ENCODE measurements at places on chromosomes 12 and 14. TPM values are rescaled to one million over a fixed set of nuclear protein-coding genes. Genes with fewer than 3 reads are reported as not detected.

GRCh38 chr12:86621957-86622356 is 365.8 kb upstream of the MGAT4C start:
- no peak overlapping the region for H3K4me3 ChIP-seq
- H3K27ac ChIP-seq = no peak overlapping the region
- no peak for DNase-seq
- no peaks in the 10 kb centered on the region for H3K4me1 ChIP-seq

DNA sequence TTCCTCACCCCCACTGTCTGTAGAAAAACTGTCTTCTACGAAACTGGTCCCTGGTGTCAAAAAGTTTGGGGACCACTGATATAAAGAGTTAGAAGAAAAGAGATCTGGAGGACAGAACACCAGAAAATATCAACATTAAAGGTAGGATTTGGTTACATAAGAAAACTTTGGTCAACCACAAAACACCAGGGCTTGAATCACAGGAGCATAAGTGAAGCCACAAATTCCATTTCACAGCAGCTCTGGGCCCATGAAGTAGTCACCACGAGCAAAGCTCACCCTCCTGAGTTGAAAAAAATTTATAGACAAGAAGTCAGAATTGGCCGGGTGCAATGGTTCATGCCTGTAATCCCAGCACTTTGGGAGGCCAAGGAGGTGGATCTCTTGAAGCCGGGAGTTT is 19.4 kb downstream of the RALGAPA1 start:
- H3K36me3 ChIP-seq = no peaks in the 10 kb centered on the region
- no peak for DNase-seq
- no peaks in the 10 kb centered on the region for H3K27me3 ChIP-seq
- no peaks in the 10 kb centered on the region for H3K4me1 ChIP-seq
- no peak overlapping the region for H3K27ac ChIP-seq
- no peak overlapping the region for H3K4me3 ChIP-seq

- peaks cover 29% of the 10 kb centered on the region for H3K4me1 ChIP-seq
- no peaks in the 10 kb centered on the region for H3K27me3 ChIP-seq
- H3K36me3 ChIP-seq = no peaks in the 10 kb centered on the region
- no peak overlapping the region for H3K4me3 ChIP-seq
These were observed 58.1 kb downstream of the ISCA2 start for GRCh38 chr14:74551431-74552371.

GRCh38 chr14:93032421-93032936 is 83.2 kb downstream of the ITPK1 start:
- H3K27ac ChIP-seq = peak overlapping the region; percentile 86
- H3K36me3 ChIP-seq = no peaks in the 10 kb centered on the region
- no peak for DNase-seq
- no peaks in the 10 kb centered on the region for H3K27me3 ChIP-seq
- H3K4me1 ChIP-seq = peaks cover 85% of the 10 kb centered on the region
- H3K4me3 ChIP-seq = no peak overlapping the region

GRCh38 chr12:42483521-42483790 is 106.1 kb downstream of the PRICKLE1 start:
- no peaks in the 10 kb centered on the region for H3K36me3 ChIP-seq
- H3K27me3 ChIP-seq = no peaks in the 10 kb centered on the region
- H3K4me1 ChIP-seq = peaks cover 27% of the 10 kb centered on the region
- peak overlapping the region; percentile 93 for H3K27ac ChIP-seq

- H3K27me3 ChIP-seq = no peaks in the 10 kb centered on the region
- peak; percentile 94 for DNase-seq
- peaks cover 33% of the 10 kb centered on the region for H3K4me1 ChIP-seq
- peak overlapping the region; percentile 68 for H3K27ac ChIP-seq
- H3K4me3 ChIP-seq = peak overlapping the region; percentile 39
These were observed 217.4 kb downstream of the CRADD start for GRCh38 chr12:93894391-93895088.

- H3K4me3 ChIP-seq = no peak overlapping the region
- no peak overlapping the region for H3K27ac ChIP-seq
- no peaks in the 10 kb centered on the region for H3K36me3 ChIP-seq
- H3K4me1 ChIP-seq = no peaks in the 10 kb centered on the region
- no peaks in the 10 kb centered on the region for H3K27me3 ChIP-seq
These were observed 17.7 kb upstream of the SFSWAP start for GRCh38 chr12:131693149-131693548.

DNA sequence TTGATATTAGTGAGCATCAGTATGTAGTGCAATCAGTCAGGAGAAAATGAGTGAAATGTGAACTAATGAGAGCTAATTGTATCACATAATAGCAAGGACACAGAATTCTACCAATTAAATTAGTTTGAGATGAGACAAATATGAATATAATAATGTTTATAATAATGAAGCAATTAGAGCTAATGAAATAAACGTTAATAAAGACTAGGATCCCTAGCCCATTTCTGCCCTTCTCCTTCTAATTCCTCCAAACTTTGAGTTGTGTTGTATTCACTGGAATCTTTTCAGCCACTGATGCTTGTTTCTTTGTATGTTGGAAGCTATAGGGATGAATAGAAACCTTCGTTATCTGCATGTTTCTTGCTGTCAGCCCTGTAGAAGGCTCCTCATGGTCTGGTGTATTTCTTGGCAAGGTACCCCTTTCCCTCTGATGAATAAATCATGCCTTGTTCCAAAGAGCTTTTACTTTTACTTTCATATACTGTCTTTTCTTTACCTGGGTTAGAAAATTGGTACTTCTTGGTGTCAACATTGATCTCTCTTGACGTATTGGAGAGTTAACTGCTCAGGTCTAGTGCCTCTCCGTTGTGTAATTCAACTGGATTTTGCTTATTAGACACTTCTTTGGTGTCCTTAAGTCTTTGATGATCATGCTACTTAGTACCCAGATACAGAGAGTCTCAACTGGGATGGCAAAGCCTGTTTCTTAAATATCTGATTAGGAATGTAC is 154.8 kb downstream of the PTCSC3 start:
- H3K36me3 ChIP-seq = no peaks in the 10 kb centered on the region
- H3K27me3 ChIP-seq = no peaks in the 10 kb centered on the region
- H3K4me3 ChIP-seq = no peak overlapping the region
- H3K27ac ChIP-seq = no peak overlapping the region
- H3K4me1 ChIP-seq = no peaks in the 10 kb centered on the region

GRCh38 chr14:47539031-47539461 is 136.4 kb downstream of the MDGA2 start:
- H3K36me3 ChIP-seq = no peaks in the 10 kb centered on the region
- H3K4me3 ChIP-seq = no peak overlapping the region
- no peaks in the 10 kb centered on the region for H3K4me1 ChIP-seq
- DNase-seq = no peak
- H3K27me3 ChIP-seq = no peaks in the 10 kb centered on the region

DNA sequence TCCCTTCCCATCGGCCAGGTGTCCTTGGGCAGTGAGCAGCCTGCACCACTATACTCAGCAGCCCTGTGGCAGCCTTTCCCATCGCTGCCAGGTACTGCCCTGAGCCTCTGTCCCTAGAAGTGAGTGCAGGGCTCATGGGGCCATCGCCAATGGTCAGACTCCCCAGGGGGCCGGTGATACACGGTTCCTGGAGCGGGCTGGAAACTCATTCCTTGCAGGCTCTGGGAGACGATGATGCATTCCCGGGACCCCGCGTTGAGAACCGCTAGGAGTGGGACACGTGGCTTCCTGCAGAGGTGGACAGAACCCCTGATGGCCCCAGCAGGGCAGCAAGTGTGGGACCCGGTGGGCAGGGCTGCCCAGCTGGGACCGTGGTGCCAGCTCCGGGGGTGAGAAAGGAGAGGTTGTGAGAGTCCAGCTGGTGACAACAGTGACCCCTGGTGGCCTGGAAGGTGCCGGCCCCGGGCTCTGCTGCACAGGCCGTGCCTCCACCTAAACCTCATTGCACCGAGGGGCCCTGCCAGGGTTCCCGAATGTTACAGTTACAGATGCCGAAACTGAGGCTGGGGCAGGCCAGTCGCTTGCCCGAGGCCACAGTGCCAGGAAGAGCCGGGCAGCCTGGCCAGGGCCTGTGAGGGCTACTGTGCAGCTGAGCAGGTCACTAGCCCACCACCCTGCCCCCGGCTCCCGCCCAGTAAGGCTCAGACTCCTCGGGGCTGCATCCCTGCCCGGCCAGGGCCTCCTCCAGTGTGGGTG is 33.8 kb downstream of the FBRSL1 start:
- no peak for DNase-seq
- H3K27ac ChIP-seq = no peak overlapping the region
- peaks cover 17% of the 10 kb centered on the region for H3K36me3 ChIP-seq
- no peak overlapping the region for H3K4me3 ChIP-seq
- H3K27me3 ChIP-seq = no peaks in the 10 kb centered on the region
- peaks cover 46% of the 10 kb centered on the region for H3K4me1 ChIP-seq

GRCh38 chr14:99006276-99006675 is 265.7 kb downstream of the BCL11B start:
- H3K36me3 ChIP-seq = no peaks in the 10 kb centered on the region
- no peaks in the 10 kb centered on the region for H3K4me1 ChIP-seq
- H3K4me3 ChIP-seq = no peak overlapping the region

GRCh38 chr14:77474479-77475177 is 16.7 kb downstream of the AHSA1 start:
- no peak overlapping the region for H3K27ac ChIP-seq
- peaks cover 3% of the 10 kb centered on the region for H3K36me3 ChIP-seq

Gene GLIPR1L1
- not detected for total RNA-seq

Gene SCNN1A
- total RNA-seq = 2.1 TPM

Gene SLC39A9
- total RNA-seq = 37.6 TPM

Gene GUCY2C
- not detected for total RNA-seq

All from esophagus muscularis mucosa (tissue), 4 donors.